ENCODE measurements at places on chromosomes 12 and 14.

GRCh38 chr14:72590577-72590976 lies 303.3 kb downstream of the DPF3 start:
- peak overlapping the region; percentile 14 for H3K4me3 ChIP-seq
- peaks cover 15% of the 10 kb centered on the region for H3K27me3 ChIP-seq

- ATAC-seq = no peak
- no peak overlapping the region for H3K4me3 ChIP-seq
- no peak overlapping the region for H3K27ac ChIP-seq
- H3K36me3 ChIP-seq = no peaks in the 10 kb centered on the region
- peaks cover 6% of the 10 kb centered on the region for H3K27me3 ChIP-seq
These were observed 91.8 kb upstream of the TMEM260 start for GRCh38 chr14:56487761-56488160.

DNA sequence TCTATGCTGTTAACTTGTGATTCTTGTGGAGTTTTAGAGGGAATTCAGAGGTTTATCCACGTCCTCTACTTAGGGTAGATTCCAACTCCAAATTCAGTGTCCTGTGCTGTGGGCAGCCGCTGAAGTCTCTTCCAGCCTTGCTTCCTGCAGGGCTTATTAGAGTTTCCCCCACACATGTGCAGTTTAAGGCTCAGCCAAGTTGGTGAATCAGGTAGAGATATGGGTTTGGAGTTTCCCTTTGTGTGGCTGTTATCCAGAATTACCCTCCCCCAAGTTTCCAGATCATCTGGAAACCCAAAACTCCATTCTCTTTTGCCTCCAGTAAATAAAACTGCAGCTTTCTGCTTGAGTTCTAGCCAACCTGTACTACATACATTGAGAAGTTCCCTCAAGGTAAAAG lies 853.7 kb downstream of the GALC start:
- no peaks in the 10 kb centered on the region for H3K4me1 ChIP-seq
- no peak overlapping the region for H3K27ac ChIP-seq
- no peak overlapping the region for H3K4me3 ChIP-seq
- ATAC-seq = no peak
- H3K27me3 ChIP-seq = no peaks in the 10 kb centered on the region

- peaks cover 33% of the 10 kb centered on the region for H3K27me3 ChIP-seq
- no peak overlapping the region for H3K4me3 ChIP-seq
- H3K4me1 ChIP-seq = no peaks in the 10 kb centered on the region
These were observed 745 bp downstream of the TRHDE start for GRCh38 chr12:72272731-72273498.

DNA sequence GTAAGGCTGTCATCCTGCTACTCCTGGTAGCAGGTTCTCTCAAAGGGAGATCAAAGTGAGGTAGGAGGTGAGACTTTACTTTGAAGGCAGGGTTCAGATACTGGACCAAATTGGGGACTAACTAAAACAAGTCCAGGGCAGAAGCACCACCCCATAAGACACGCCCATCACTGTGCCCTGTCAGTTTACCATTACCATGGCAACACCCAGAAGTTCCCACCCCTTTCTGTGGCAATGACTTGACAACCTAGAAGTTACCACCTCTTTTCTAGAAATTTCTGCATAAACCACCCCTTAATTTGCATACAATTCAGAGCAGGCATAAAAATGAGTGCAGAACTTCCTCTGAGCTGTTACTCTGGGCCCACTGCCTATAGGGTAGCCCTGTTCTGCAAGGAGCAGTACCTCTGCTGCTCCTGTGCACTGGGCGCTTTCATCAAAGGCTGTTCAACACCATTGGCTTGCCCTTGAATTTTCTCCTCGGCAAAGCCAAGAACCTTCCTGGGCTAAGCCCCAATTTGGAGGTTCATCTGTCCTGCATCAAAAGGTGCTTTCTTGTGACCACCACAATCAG lies 64.8 kb upstream of the MAX start:
- H3K27ac ChIP-seq = peak overlapping the region; percentile 4
- H3K4me1 ChIP-seq = peaks cover 9% of the 10 kb centered on the region
- no peaks in the 10 kb centered on the region for H3K36me3 ChIP-seq
- no peaks in the 10 kb centered on the region for H3K27me3 ChIP-seq

DNA sequence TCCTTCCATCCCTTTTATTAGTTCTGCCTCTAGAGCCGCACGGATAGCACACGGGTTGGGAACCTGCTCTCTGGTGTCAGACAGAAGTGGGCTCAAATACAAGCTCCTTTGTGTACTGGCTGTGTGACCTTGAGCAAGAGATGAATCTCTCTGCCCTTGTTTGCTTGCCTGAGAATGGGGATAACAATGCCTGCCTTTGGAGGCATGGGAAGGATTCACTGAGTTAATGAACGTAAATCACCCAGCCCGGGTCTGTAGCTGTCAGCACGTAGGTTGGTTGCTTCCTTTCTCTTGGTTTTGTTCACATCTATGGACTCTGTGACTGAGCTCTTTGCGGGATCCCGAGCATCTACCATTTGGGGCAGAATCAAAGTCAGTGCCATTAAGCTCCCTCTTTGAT lies 79.3 kb upstream of the NRXN3 start:
- H3K27me3 ChIP-seq = peaks cover 14% of the 10 kb centered on the region
- no peaks in the 10 kb centered on the region for H3K36me3 ChIP-seq
- ATAC-seq = no peak
- H3K4me3 ChIP-seq = no peak overlapping the region

- H3K4me1 ChIP-seq = peaks cover 15% of the 10 kb centered on the region
- peak overlapping the region; percentile 87 for H3K4me3 ChIP-seq
- peaks cover 12% of the 10 kb centered on the region for H3K36me3 ChIP-seq
- ATAC-seq = peak; percentile 48
These were observed 33.6 kb downstream of the CDKL1 start for GRCh38 chr14:50362764-50363713.

GRCh38 chr14:49051328-49052060 lies 534.7 kb downstream of the RPS29 start:
- H3K4me1 ChIP-seq = no peaks in the 10 kb centered on the region
- no peaks in the 10 kb centered on the region for H3K36me3 ChIP-seq
- H3K27me3 ChIP-seq = no peaks in the 10 kb centered on the region
- no peak for ATAC-seq
- H3K27ac ChIP-seq = no peak overlapping the region

DNA sequence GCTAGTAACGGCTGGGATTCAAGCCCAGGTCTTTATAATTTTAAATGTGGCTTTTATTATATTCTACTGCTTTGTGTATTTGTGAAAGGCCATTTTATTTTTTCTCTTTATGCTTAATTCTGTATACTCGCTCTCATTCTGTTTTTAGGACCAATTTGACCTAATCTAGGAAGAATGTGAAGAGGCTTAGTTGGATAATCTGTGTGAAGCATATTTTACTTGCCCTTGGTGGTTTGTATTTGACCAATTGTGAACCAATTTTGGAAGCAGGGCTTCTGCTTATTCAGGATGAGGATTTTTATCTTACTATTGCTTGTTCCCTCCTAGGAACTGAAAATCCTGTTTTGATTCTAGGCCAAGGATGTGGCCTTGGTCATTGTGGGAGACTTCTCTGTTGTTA lies 113.1 kb downstream of the TTC6 start:
- H3K36me3 ChIP-seq = no peaks in the 10 kb centered on the region
- H3K4me3 ChIP-seq = no peak overlapping the region
- H3K4me1 ChIP-seq = no peaks in the 10 kb centered on the region
- ATAC-seq = no peak
- H3K27me3 ChIP-seq = no peaks in the 10 kb centered on the region

DNA sequence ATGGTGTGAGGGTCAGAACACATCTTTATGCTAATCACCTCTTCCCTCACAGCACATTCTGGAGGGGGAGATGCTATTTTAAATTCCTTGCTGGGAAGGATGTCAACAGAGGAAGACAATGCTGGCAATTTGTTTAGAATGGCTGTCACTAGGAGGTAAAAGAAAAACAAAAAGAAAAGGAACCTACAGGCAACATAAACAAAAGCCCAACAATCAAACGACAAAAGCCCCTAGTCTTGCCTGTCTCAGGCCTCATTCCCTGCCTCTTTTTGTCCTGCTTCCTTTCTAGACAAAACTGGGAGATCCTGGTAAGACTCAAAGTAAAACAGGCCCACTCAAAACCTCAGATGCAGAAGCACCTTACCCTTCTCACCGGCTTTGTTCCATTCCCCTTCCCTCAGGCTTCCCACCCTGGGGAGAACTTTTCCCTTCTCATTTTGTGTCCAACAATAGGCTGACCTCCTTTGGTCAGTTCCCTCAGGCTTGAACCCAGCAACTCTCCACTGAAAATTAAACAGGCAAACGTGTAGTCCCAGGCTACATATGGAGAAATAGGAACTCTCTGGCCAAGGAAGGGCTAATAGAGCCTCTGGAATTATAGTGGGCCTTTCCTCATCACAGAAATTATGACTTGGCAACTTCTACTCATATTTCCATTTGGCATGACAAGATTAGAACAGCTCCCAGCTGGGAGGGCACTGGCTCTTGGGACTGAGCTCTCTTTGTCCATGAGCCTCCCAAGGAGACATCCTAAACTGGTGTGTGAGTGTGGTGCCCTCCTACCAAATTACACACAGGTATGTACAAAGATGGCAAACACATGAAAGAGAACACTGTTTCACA lies 193.0 kb downstream of the MON2 start:
- no peak overlapping the region for H3K27ac ChIP-seq
- ATAC-seq = no peak
- no peaks in the 10 kb centered on the region for H3K4me1 ChIP-seq
- no peaks in the 10 kb centered on the region for H3K36me3 ChIP-seq
- peaks cover 9% of the 10 kb centered on the region for H3K27me3 ChIP-seq

DNA sequence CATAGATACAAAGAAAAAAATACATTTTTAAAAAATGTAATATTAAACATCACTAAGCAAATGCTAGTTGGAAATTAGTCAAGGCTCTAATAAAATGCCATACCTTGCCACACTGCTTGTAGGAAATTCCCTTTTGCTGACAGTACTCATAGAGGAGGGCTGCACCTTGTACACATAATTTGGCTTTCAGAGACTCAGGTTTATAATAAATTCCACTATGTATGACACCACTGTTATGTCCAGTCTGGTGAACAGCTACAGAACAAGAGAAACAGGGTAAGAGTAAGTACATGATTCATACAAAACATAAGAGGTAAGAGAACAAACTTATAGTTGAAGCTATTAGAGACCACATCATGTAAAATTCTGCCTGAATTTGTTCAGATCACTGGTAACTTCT lies 10.1 kb downstream of the L2HGDH start:
- H3K36me3 ChIP-seq = peaks cover 7% of the 10 kb centered on the region
- ATAC-seq = no peak
- no peak overlapping the region for H3K27ac ChIP-seq
- H3K4me3 ChIP-seq = no peak overlapping the region
- peaks cover 10% of the 10 kb centered on the region for H3K4me1 ChIP-seq
- no peaks in the 10 kb centered on the region for H3K27me3 ChIP-seq

GRCh38 chr12:95336387-95337067 lies 118.9 kb downstream of the VEZT start:
- H3K36me3 ChIP-seq = no peaks in the 10 kb centered on the region
- no peaks in the 10 kb centered on the region for H3K4me1 ChIP-seq
- no peak overlapping the region for H3K27ac ChIP-seq
- H3K4me3 ChIP-seq = no peak overlapping the region
- ATAC-seq = no peak

DNA sequence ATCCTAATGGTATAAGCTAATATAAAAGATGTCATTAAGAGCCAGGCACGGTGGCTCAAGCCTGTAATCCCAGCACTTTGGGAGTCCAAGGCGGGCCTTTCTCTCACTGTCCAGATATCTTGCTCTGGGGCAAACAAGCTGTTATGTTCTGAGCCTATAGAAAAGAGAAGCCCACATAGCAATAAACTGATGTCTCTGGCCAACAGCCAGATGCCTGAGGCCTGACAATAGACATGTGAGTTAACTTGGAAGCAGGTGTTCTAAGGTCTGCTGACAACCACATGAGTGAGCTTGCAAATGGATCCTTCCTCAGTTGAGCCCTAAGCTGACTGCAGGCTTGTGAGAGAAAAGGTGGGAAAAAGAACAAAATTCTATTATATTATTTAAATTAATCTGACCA lies 25.0 kb downstream of the YAF2 start:
- peaks cover 21% of the 10 kb centered on the region for H3K36me3 ChIP-seq
- ATAC-seq = no peak
- H3K27me3 ChIP-seq = no peaks in the 10 kb centered on the region
- H3K4me3 ChIP-seq = no peak overlapping the region
- no peak overlapping the region for H3K27ac ChIP-seq
- peaks cover 18% of the 10 kb centered on the region for H3K4me1 ChIP-seq

DNA sequence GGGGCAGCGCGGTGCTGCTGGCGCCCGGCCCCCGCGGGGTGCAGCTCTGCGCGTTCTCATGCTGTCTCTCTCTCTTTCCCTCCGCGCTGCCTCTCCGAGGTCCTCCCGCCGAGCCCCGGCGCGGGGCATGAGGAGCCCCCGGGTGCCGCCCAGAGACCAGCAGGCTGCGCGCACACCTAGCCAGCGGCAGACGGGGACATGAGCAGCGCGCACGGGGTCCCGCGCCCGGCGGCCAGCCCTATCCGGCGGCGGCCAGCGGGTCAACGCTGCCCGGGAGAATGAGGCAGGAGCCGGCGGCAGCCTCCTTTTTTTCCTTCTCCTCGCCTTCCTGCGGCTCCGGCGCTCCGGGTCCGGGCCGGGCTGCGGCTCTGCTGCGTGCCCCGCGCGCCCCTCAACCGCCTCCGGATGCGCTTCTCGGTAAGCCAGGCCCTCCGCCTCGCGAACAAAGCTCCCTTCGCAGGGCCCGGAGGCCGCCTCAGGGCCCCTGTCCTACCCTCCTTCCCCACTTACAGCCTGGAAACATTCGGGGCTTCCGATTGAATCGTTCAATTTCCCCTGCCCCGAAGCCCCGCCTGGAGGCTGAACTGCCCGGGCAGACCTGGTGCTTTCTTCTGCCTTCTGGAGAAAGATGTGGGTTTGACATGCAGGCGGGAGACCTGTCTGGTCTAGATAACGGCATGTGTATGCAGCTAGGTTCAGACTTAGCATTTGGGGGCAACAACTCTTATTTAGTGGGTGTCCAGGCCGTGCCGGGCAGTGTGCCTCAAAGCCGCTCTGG lies at the start of gene TUNAR:
TSS of gene TUNAR (plus strand) at position 72 of the 778 bp plus-strand sequence.
- ATAC-seq = no peak
- H3K27ac ChIP-seq = no peak within 1 kb of the TSS
- H3K4me1 ChIP-seq = no peaks in the 10 kb centered on the region
- H3K36me3 ChIP-seq = no peaks in the 10 kb centered on the region
- peaks cover 42% of the 10 kb centered on the region for H3K27me3 ChIP-seq
- H3K4me3 ChIP-seq = peak within 1 kb of the TSS; percentile 7

- H3K36me3 ChIP-seq = no peaks in the 10 kb centered on the region
- H3K27ac ChIP-seq = no peak overlapping the region
- H3K27me3 ChIP-seq = no peaks in the 10 kb centered on the region
These were observed 51.6 kb downstream of the SPTB start for GRCh38 chr14:64828071-64828470.

DNA sequence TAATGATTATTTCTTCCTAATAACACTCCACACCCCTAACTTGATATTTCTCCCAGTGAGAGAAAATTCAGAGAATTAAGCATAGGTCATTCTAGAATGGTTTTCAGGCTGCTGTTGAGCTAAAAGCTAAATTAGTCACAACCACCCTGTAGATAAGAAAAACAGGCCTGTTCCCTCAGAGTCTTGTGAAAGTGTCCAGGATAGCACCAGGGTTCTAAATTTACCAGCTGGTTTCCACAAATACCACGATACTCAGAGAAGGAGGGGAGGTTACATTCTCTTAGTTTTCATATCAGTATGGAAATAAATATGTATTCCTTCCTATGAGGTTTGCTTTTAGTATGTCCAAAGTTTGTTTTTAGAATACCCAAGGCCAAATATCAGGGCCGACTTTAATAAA lies 66.0 kb upstream of the YARS2 start:
- no peak overlapping the region for H3K27ac ChIP-seq
- no peak overlapping the region for H3K4me3 ChIP-seq
- H3K36me3 ChIP-seq = no peaks in the 10 kb centered on the region
- ATAC-seq = no peak
- H3K27me3 ChIP-seq = peaks cover 4% of the 10 kb centered on the region

- H3K27ac ChIP-seq = no peak overlapping the region
- H3K4me3 ChIP-seq = no peak overlapping the region
- no peak for ATAC-seq
These were observed 93.3 kb downstream of the CALM1 start for GRCh38 chr14:90489916-90490719.

GRCh38 chr12:105342464-105342863 lies 12.0 kb downstream of the C12orf75 start:
- no peak for ATAC-seq
- H3K4me3 ChIP-seq = no peak overlapping the region
